ENCODE measurements at places on chromosomes 6 and 20. TPM values are rescaled to one million over a fixed set of nuclear protein-coding genes. Genes with fewer than 3 reads are reported as not detected.

The ERVFRD-1 gene
- total RNA-seq: not detected

The TFAP2D gene
- total RNA-seq: not detected

The ZSCAN23 gene
- total RNA-seq: 4.7 TPM

The SPTLC3 gene
- 20.3 TPM for total RNA-seq

The GJA10 gene
- not detected for total RNA-seq

The FARS2 gene
- total RNA-seq: 13.0 TPM

The ESR1 gene
- total RNA-seq: 0.05 TPM

The TREML1 gene
- total RNA-seq: not detected

The PACSIN1 gene
- total RNA-seq: not detected

The SLC22A2 gene
- total RNA-seq: not detected

The FGD2 gene
- not detected for total RNA-seq

The GFOD1 gene
- total RNA-seq: 7.1 TPM

The HLA-DMB gene
- not detected for total RNA-seq

The DEFB118 gene
- total RNA-seq: not detected

The SNAI1 gene
- 0.23 TPM for total RNA-seq

The RNF144B gene
- total RNA-seq: 57.9 TPM

The CRISP3 gene
- not detected for total RNA-seq

The EPPIN gene
- total RNA-seq: not detected

The BIRC7 gene
- total RNA-seq: not detected

The HTR1E gene
- not detected for total RNA-seq
